ENCODE measurements at places on chromosomes 12 and 14.

- peaks cover 33% of the 10 kb centered on the region for H3K36me3 ChIP-seq
- H3K27me3 ChIP-seq, result no peaks in the 10 kb centered on the region
- H3K4me1 ChIP-seq, result peaks cover 40% of the 10 kb centered on the region
- peak overlapping the region; percentile 98 for H3K4me3 ChIP-seq
These were observed 24.5 kb upstream of the HIGD1C start for GRCh38 chr12:50927766-50928224.

- H3K4me1 ChIP-seq, result peaks cover 69% of the 10 kb centered on the region
- H3K27ac ChIP-seq, result peak overlapping the region; percentile 83
- H3K36me3 ChIP-seq, result no peaks in the 10 kb centered on the region
- DNase-seq, result no peak
- no peaks in the 10 kb centered on the region for H3K27me3 ChIP-seq
These were observed 10.1 kb downstream of the PDE6H start for GRCh38 chr12:14982991-14983390.

DNA sequence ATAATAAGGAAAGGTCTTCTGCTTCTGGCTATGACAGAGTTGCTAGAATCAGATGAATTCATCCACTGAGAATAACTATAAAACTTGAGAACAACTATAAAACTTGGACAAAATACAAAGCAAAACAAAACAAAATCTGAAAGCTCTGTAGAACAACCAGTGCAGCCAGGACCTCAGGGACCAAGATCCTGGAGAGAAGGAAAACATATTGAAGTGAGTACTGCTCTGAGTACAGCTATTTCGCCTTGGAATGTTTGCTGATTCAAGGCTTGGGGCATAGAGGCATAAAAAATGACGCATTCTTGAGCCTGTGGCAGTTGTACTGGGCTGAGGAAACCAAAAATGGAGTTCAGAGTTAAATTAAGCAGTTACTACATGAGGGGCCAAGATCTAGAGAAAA lies 21.7 kb downstream of the FOXA1 start:
- H3K4me3 ChIP-seq, result no peak overlapping the region
- no peak for DNase-seq
- H3K27me3 ChIP-seq, result peaks cover 10% of the 10 kb centered on the region
- H3K4me1 ChIP-seq, result no peaks in the 10 kb centered on the region

GRCh38 chr14:32013083-32013482 lies 64.0 kb upstream of the ARHGAP5 start:
- DNase-seq, result no peak
- no peak overlapping the region for H3K4me3 ChIP-seq
- no peak overlapping the region for H3K27ac ChIP-seq

DNA sequence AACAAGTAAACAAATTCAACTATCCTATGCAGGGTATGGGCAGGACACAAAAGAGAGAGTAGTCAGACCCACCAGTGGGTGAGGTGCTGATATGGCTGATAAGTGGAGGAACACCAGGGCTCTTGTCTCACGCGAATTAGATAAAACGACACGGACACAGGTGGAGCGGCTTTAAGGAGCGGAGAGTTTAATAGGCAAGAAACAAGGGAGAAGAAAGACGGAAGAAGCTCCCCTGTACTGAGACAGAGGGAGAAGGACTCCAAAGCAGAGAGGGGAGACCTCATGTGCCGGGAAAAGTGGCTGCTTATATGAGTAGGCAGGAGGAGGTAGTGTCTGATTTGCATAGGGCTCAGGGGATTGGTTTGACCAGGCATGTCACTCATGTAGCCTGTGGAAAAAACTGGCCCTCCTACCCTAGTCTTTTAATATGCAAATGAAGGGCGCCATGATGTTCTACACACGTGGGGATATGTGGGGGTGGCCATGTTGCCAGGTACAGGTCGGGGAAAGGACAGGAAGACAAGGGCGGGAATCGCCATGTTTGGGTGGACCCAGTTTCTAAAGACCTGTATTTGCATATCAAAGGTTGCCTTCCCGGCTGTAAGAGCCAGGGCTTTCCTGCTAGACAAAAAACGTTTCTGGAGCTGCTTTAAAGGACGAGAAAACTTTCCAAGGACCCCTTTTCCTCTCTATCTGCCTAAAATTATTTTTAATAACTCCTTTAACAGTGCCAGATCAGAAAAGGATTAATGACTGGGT lies 28.8 kb downstream of the RPGRIP1 start:
- peak overlapping the region; percentile 69 for H3K4me3 ChIP-seq
- peak overlapping the region; percentile 2 for H3K27ac ChIP-seq
- peaks cover 25% of the 10 kb centered on the region for H3K4me1 ChIP-seq
- H3K36me3 ChIP-seq, result no peaks in the 10 kb centered on the region
- DNase-seq, result peak; percentile 64

- DNase-seq, result no peak
- H3K27me3 ChIP-seq, result no peaks in the 10 kb centered on the region
- H3K4me3 ChIP-seq, result no peak overlapping the region
- H3K27ac ChIP-seq, result no peak overlapping the region
- H3K4me1 ChIP-seq, result no peaks in the 10 kb centered on the region
- no peaks in the 10 kb centered on the region for H3K36me3 ChIP-seq
These were observed 90.7 kb downstream of the SINHCAF start for GRCh38 chr12:31234955-31235867.

- no peak overlapping the region for H3K27ac ChIP-seq
- no peak for DNase-seq
- H3K4me3 ChIP-seq, result no peak overlapping the region
- peaks cover 93% of the 10 kb centered on the region for H3K27me3 ChIP-seq
- no peaks in the 10 kb centered on the region for H3K4me1 ChIP-seq
These were observed 54.4 kb upstream of the TMEM263 start for GRCh38 chr12:106901276-106901675.

DNA sequence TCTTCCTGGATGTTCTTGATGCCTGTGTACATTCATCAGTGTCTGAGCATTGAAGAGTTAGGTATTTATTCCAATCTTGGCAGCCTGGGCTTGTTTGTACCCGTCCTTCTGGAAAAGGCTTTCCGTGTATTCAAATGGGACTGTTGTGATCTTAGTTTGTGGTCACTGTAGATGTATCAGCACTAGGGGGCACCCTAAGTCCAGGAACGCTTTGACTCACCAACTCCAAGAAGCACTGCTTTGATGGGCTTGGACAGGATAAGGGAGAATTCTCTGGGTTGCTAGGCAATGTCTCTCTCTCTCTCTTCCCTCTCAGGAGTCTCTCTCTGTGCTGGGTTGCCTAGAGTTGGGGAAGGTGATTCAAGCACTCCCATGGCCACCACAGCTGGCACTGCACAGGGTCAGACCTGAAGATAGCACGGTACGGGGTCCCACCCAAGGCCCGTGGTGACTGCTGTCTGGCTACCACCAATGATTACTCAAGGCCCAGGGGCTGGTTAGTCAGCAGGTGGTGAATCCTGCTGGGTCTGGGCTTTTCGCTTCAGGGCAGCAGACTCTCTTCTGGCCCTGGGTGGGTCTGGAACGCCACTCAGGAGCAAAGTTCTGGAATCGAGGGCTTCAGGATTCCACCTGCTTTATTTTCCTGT lies 211.1 kb upstream of the RGS6 start:
- no peaks in the 10 kb centered on the region for H3K27me3 ChIP-seq
- H3K36me3 ChIP-seq, result peaks cover 43% of the 10 kb centered on the region
- H3K4me3 ChIP-seq, result no peak overlapping the region
- H3K27ac ChIP-seq, result no peak overlapping the region

- peaks cover 29% of the 10 kb centered on the region for H3K36me3 ChIP-seq
- H3K27ac ChIP-seq, result no peak overlapping the region
- no peaks in the 10 kb centered on the region for H3K4me1 ChIP-seq
- H3K27me3 ChIP-seq, result no peaks in the 10 kb centered on the region
These were observed 49.3 kb downstream of the PTPN11 start for GRCh38 chr12:112468046-112468445.

- DNase-seq, result no peak
- H3K36me3 ChIP-seq, result no peaks in the 10 kb centered on the region
- no peaks in the 10 kb centered on the region for H3K27me3 ChIP-seq
- no peak overlapping the region for H3K27ac ChIP-seq
- H3K4me1 ChIP-seq, result no peaks in the 10 kb centered on the region
These were observed 1007.0 kb upstream of the LRFN5 start for GRCh38 chr14:40599725-40600124.

GRCh38 chr12:11071414-11071813 lies 9.3 kb upstream of the TAS2R46 start:
- no peaks in the 10 kb centered on the region for H3K4me1 ChIP-seq
- no peak for DNase-seq
- H3K27me3 ChIP-seq, result no peaks in the 10 kb centered on the region
- no peaks in the 10 kb centered on the region for H3K36me3 ChIP-seq
- H3K27ac ChIP-seq, result no peak overlapping the region

DNA sequence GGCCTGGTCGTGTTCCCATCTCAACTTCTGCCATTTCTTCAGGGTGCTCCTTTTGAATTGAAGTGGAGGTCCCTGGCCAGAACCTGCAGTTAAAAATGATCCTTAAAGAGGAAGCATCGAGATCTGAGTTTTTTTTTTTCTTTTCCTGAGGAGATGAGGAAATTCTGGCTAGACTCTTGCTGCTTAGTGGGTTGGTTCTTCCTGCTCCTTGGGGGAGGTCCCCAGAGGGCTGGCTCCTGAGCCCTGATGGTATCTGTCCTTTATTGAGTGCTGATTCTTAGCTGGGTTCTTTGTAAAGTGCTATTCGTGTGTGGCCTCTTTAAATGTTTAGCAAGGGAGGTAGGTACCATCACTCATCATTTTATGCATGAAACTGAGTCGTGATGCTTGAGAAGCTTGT lies 11.7 kb downstream of the PELI2 start:
- no peaks in the 10 kb centered on the region for H3K36me3 ChIP-seq
- peak overlapping the region; percentile 58 for H3K4me3 ChIP-seq
- DNase-seq, result peak; percentile 58
- no peaks in the 10 kb centered on the region for H3K27me3 ChIP-seq

DNA sequence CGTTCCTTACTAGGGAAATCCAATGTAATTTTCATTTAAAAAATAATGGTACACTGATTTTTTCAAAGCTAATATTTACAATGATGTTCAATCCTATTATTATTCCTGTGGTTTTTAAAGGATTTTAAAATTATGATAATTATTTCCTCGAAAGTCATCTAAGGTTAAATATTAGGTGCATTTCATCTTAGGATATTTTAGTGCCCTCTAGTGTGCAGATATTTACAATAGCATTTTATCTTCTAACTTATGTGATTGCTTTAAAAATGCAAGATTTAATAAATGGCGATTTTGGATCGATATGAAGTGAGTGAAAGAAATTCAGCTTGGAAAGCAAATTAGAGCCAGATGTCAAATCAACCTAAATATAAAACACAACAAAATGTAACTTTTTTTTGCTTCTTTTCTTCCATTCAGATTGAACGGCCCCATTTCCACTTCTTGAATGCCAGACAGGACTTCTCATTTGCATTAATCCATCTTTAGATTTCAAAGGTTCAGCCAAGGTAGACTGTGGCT lies 293.5 kb downstream of the SLC6A15 start:
- H3K27me3 ChIP-seq, result no peaks in the 10 kb centered on the region
- H3K4me3 ChIP-seq, result no peak overlapping the region
- no peak for DNase-seq
- H3K36me3 ChIP-seq, result no peaks in the 10 kb centered on the region
- H3K4me1 ChIP-seq, result no peaks in the 10 kb centered on the region

DNA sequence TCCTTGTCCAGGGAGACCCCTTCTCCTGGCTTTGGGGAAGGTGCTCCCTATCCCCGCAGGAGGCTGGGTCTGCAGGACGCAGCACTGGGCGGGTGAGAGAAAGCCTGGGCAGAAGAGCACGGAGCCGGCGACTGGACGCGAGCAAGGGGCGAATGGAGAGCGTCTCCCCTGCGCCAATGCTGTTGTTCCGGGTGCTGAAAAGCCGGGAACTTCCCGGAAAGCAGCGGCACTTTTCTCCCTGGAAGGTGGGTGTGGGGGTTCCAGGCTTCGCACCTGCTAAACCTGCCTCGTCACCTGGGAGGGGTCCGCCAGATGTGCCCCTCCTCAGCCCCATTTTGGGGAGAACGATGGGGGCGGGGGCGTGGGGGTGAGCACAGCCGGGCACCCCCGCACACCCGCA lies 417.1 kb upstream of the TMTC1 start:
- H3K36me3 ChIP-seq, result no peaks in the 10 kb centered on the region
- H3K27me3 ChIP-seq, result peaks cover 21% of the 10 kb centered on the region
- no peak overlapping the region for H3K27ac ChIP-seq

DNA sequence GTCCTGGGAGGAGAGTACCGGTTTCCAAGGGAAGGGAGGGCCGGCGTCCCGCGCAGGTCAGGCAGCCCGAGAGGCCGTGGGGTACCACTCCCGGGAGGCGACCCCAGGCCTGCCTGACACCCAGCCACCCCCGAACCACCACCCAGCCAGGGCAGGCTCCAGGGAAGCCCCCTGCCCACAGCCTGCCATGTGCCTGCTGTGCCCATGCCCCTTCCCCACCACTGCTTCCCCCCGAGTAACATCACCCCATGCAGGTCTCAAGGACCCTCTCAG lies 2.3 kb downstream of the NUDT14 start:
- H3K4me3 ChIP-seq, result no peak overlapping the region
- DNase-seq, result no peak
- no peak overlapping the region for H3K27ac ChIP-seq
- no peaks in the 10 kb centered on the region for H3K36me3 ChIP-seq

DNA sequence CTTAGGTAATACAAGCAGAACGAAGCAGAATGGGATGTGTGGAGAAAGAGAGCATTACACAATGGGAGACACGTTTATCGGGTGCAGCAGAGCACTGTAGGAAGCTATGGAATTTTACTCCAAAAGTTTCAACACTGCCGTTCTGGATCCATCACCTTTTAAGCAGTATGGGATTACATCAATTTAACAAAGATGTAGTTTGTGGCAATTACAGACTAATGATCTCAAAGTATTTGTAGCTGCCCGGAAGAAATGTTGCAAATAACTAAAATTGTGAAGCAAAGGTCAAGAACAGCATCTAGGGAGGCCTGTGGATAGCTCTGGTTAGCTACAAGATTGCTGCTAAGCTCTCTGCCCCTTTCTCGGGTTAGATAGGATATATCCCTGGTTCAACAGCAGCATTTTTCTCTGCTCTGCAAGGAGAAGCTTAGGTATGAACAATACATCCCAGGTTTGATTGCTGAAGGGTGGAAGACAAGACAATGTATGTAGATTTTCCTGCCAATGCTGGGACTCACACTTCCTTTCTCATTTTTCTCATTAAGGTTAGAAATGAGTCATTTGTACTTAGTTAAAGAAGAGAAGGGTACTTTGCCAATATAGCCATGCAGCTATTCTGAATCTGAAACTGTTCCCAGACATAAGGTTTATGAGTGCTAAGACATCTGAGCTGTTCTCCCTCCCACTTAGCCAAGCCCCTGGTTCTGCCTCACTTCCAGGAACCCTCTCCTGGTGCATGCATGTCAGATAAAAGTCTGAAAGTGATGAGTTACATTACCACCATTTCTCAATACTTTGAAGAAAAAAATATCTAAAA lies 75.0 kb upstream of the HIF1A start:
- H3K27me3 ChIP-seq, result no peaks in the 10 kb centered on the region
- H3K4me1 ChIP-seq, result no peaks in the 10 kb centered on the region
- H3K27ac ChIP-seq, result no peak overlapping the region
- no peaks in the 10 kb centered on the region for H3K36me3 ChIP-seq
- no peak for DNase-seq

GRCh38 chr12:71636704-71637115 lies 26.9 kb downstream of the ZFC3H1 start:
- H3K27me3 ChIP-seq, result no peaks in the 10 kb centered on the region
- peak; percentile 46 for DNase-seq

- H3K4me1 ChIP-seq, result no peaks in the 10 kb centered on the region
- no peak overlapping the region for H3K27ac ChIP-seq
- no peak for DNase-seq
- H3K4me3 ChIP-seq, result no peak overlapping the region
These were observed 131.5 kb upstream of the RTL1 start for GRCh38 chr14:101034986-101035385.

Data from CD14-positive monocyte (primary cell).